ENCODE measurements at places on chromosomes 7 and 10. TPM values are rescaled to one million over a fixed set of nuclear protein-coding genes. Genes with fewer than 3 reads are reported as not detected.

MACC1 gene
- total RNA-seq, result 20.4 TPM

FAM241B gene
- total RNA-seq, result 7.3 TPM

ASB10 gene
- total RNA-seq, result not detected

- H3K4me3 ChIP-seq, result no peak overlapping the region
- H3K4me1 ChIP-seq, result peaks cover 6% of the 10 kb centered on the region
- peaks cover 47% of the 10 kb centered on the region for H3K27me3 ChIP-seq
- DNase-seq, result no peak
- no peaks in the 10 kb centered on the region for H3K36me3 ChIP-seq
These were observed 215.0 kb downstream of the TNS3 start for GRCh38 chr7:47366960-47367359.

- no peak for DNase-seq
These were observed 7.3 kb downstream of the AKR1E2 start for GRCh38 chr10:4833286-4833685.

GRCh38 chr10:36373424-36374096, 731.5 kb upstream of the FZD8 start:
- H3K27ac ChIP-seq, result no peak overlapping the region
- DNase-seq, result no peak
- no peak overlapping the region for H3K4me3 ChIP-seq
- H3K4me1 ChIP-seq, result no peaks in the 10 kb centered on the region

DNA sequence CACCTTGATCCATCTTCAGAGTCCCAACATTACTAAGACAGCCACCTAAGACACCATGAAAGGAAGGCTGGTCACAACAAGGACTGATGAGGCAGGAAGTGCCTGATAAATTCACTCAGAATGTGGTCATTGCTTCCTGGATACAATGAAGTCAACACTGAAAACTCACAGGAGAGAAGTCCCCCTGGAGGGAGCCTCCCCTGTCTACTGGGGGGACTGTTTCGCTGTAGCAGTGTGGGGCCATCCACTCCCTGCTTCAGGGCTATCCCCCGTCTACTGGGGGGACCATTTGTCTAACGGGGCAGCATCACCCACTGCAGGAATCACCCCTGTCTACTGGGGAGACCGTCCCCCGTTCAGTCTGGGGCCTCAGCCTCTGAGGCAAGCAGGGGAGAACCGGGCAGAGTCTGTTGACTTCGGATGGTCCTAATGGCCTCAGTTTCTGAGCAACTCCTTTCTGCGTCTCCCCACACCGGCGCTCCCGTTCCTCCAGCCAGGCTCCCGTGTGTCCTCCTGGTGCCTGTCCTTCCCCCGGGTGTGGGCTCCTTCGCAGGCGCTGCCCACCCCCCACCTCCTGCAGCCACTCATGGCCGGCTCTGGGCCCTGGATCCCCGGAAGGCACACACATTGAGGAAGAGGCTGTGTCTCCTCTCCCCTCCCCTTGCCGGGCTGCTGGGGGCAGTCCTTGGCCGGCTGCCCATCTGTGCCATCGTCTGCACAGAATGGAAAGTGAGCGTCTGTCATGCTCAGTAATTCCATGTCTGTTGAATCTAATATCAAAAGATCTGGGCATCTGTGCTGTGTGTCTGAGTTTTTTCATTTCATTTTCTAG, 59.9 kb upstream of the DNAJB6 start:
- H3K4me1 ChIP-seq, result peaks cover 4% of the 10 kb centered on the region
- no peak overlapping the region for H3K27ac ChIP-seq
- H3K27me3 ChIP-seq, result peaks cover 12% of the 10 kb centered on the region
- H3K36me3 ChIP-seq, result peaks cover 4% of the 10 kb centered on the region
- H3K4me3 ChIP-seq, result no peak overlapping the region

- no peaks in the 10 kb centered on the region for H3K4me1 ChIP-seq
- no peak overlapping the region for H3K27ac ChIP-seq
These were observed 43.1 kb upstream of the DDC start for GRCh38 chr7:50608196-50608906.

GRCh38 chr10:52805414-52806285, 33.1 kb upstream of the MBL2 start:
- no peak overlapping the region for H3K4me3 ChIP-seq
- H3K27me3 ChIP-seq, result no peaks in the 10 kb centered on the region
- DNase-seq, result no peak
- H3K36me3 ChIP-seq, result no peaks in the 10 kb centered on the region

DNA sequence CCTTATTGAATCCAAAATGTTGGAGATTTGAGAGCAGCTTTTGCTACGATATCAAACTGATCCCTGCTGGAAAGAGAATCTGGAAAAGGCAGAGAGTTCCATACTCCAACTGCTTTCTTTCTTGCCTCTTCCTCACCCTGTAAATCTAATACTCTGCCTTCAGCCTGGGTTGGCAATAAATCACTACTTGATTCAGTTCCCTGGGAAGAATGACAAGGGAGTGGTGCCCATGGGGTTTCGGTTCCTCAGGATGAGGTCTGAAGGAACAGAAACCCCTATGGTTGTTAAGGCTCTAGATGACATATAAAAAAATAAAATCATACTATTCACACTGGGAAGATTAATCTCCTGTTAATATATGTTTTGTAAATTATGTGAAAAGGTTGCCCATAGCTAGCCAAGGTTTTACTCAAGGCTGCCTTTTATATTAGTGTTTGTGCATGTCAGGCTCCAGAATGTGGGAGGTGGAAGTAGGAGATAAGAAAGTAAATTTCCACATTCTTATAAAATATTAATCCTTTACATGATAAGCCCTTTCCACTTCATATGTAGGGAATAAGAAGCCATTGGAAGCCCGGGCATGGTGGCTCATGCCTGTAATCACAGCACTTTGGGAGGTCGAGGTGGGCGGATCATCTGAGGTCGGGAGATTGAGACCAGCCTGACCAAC, 106.2 kb upstream of the CACNA2D1 start:
- H3K4me3 ChIP-seq, result no peak overlapping the region
- no peaks in the 10 kb centered on the region for H3K36me3 ChIP-seq
- H3K4me1 ChIP-seq, result no peaks in the 10 kb centered on the region
- no peak overlapping the region for H3K27ac ChIP-seq
- no peaks in the 10 kb centered on the region for H3K27me3 ChIP-seq

GRCh38 chr10:64271983-64272382, 750.8 kb downstream of the REEP3 start:
- H3K4me1 ChIP-seq, result no peaks in the 10 kb centered on the region
- no peaks in the 10 kb centered on the region for H3K27me3 ChIP-seq
- H3K27ac ChIP-seq, result no peak overlapping the region
- no peak overlapping the region for H3K4me3 ChIP-seq

DNA sequence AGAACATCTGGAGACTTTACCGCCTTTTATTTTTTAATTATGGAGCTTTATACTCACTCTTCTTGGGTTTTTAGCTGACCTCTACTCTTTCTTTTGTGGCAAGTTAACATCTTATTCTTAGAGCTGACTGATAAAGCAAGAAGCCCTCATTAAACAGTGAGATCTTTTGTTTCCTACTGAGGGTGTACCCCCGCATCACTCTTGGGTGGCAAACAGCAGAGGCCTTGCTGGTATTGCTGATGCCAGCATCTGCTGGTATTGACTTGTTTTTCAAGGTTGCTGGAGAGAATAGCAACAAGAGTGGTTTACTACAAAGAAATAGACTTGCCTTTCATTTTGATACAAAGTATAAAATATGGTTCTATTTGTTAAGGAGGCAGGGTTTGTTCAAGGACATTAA, 154.7 kb downstream of the ARID5B start:
- no peak overlapping the region for H3K27ac ChIP-seq
- H3K36me3 ChIP-seq, result no peaks in the 10 kb centered on the region
- H3K27me3 ChIP-seq, result no peaks in the 10 kb centered on the region
- H3K4me3 ChIP-seq, result no peak overlapping the region

GRCh38 chr7:16967300-16967811, 85.6 kb upstream of the AGR3 start:
- no peak for DNase-seq
- H3K4me3 ChIP-seq, result no peak overlapping the region
- H3K4me1 ChIP-seq, result no peaks in the 10 kb centered on the region
- H3K36me3 ChIP-seq, result no peaks in the 10 kb centered on the region
- no peaks in the 10 kb centered on the region for H3K27me3 ChIP-seq
